ENCODE measurements at places on chromosomes 11 and 22. TPM values are rescaled to one million over a fixed set of nuclear protein-coding genes. Genes with fewer than 3 reads are reported as not detected.

- DNase-seq, result no peak
Measured at GRCh38 chr22:44938886-44939285, 70.9 kb downstream of the PHF21B start.

DNA sequence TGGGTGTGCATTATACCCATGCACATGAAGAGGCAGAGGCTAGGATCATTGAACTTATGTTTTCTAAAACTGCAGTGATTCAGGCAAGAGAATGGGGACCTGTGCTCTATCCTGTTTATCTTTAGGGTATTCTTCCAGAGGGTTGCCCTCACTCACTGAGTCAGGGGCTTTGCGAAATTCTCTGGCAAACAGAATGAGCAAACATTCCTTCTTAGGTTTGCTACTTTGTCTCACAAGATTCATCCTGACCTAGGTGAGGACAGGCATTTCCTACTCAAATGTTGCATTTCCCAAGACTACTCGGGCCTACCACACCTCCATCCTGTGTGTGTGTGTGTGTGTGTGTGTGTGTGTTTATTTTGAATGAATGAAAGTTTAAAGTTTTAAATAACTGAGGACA lies 2.7 kb upstream of the EIF3M start:
- no peak for DNase-seq

- no peak for DNase-seq
Measured at GRCh38 chr11:69060806-69061712, 12.3 kb downstream of the TPCN2 start.

LMO2 gene
- total RNA-seq, result 1.9 TPM

Measured in CD4-positive, CD25-positive, alpha-beta regulatory T cell (primary cell).